ENCODE measurements at places on chromosomes 1 and 21.

DNA sequence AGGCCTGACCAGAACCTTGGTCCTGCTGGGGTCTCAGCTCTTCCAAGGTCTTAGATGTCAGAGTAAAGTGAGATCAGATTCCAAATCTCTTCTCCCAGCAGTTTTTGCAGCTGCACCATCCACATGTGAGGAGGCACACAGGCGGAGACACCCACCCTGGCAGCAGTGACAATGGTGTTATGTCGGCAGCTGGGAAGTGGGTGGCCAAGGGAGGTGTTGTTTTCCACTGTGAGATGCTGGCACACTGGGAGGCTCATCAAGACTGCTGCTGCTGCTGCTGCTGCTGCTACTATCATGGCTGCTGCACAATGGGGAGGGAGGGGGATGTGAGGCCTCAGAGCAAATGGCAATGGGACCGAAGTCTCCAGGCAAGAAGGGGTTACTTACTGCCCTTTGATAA, 23.6 kb downstream of the CAMK2N1 start:
- no peak for DNase-seq

GRCh38 chr1:43432171-43432860, 21.4 kb downstream of the HYI start:
- no peak for DNase-seq

GRCh38 chr1:230867101-230867902, 1.0 kb downstream of the C1orf198 start:
- no peak for DNase-seq

DNA sequence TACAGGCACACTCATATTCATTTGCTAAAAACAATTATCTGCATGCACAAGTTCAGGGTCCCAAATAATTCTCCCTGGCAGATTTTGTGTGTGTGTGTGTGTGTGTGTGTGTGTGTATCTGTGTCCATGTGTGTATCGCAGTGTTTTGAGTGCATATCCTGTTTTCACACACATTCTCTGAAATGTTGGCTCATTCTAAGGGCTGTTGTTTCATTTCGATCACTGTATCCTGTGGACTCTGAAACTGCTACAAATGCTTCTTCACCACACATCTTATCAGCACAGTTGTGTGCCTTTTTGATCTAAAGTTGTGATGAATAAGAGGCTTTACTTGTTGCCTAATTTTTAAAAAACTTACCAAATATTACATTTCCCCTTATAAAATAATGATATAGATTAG, 34.6 kb downstream of the NR5A2 start:
- no peak for DNase-seq

DNA sequence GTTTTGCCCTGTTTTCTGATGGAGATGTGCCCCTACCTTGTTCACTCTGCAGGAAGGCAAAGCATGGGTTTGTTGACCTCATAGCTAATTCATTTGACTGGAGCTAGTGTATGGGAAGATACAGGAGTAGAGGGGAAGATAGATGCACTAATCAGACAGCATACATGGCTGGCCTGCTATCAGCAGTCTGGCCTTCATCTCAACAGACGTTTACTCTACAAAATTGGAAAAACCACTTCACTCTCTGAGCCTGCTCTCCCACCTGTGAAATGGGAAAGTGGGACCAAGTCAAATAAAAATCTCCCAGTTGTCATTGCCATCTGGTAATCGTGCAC, 235.2 kb upstream of the RAB4A start:
- no peak for DNase-seq

Measured in inflammatory macrophage treated with lipopolysaccharide for 1 hour (primary cell).